ENCODE measurements at places on chromosomes 16 and 17.
A peak's percentile ranks its signal among the peaks of the same experiment; 100 is the strongest.

DNA sequence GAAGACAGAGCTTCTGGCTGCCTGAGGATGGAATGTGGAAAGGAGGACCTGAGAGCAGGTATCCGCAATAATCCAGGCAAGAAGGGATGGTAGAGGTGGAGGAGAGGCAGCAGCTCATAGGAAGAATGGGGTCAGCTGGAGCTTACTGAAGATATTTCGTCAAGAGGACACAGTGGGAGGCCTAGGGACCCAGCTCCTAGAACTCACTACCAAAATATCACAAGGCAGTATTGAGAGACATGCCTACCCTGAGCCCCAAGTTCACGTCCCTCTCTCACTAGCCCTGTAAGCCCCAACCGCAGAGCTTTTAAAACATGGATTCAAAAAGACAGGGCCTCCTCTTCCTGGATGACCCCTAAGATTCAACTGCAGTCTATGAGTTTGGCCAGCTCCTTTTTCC lies 14.2 kb upstream of the CCL8 start:
- no peak for DNase-seq

DNA sequence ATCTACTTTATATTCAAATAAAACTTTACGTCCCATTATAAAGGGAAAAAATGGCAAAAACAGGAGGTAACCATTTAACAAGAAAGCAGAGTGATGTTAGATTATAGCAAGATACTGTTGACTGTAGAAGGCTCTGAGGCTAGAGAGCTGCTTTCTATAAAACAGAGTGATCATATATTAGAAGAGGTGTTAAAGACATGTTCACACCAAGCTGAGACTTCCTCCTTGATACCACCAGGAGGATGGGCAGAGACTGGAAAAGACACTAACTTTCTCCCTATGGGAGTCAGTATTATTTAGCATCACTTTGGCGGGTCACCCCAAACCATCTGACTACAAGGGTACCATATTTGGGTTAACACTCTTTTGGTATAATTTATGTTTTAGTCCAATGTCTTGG lies 687 bp upstream of the CIITA start:
- no peak for DNase-seq

GRCh38 chr17:44677136-44677535 lies 12.4 kb downstream of the CCDC43 start:
- no peak for DNase-seq

- no peak for DNase-seq
Observed at GRCh38 chr17:27282054-27282551, 11.8 kb upstream of the WSB1 start.

GRCh38 chr17:45376171-45377005 lies 56.3 kb downstream of the ARHGAP27 start:
- no peak for DNase-seq

DNA sequence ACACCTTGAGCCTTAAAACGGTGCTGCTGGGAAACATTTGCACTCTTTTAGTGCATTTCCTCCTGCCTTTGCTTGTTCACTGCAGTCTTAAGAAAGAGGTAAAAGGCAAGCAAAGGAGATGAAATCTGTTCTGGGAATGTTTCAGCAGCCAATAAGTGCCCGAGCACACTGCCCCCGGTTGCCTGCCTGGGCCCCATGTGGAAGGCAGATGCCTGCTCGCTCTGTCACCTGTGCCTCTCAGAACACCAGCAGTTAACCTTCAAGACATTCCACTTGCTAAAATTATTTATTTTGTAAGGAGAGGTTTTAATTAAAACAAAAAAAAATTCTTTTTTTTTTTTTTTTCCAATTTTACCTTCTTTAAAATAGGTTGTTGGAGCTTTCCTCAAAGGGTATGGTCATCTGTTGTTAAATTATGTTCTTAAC lies 4.4 kb downstream of the SOX9 start:
- no peak for DNase-seq

GRCh38 chr16:78478267-78478861 lies 378.9 kb downstream of the WWOX start:
- peak; percentile 27 for DNase-seq

GRCh38 chr16:86288716-86289294 lies 221.5 kb upstream of the FOXF1 start:
- no peak for DNase-seq

GRCh38 chr17:54951286-54951685 lies 17.2 kb downstream of the COX11 start:
- DNase-seq: no peak

DNA sequence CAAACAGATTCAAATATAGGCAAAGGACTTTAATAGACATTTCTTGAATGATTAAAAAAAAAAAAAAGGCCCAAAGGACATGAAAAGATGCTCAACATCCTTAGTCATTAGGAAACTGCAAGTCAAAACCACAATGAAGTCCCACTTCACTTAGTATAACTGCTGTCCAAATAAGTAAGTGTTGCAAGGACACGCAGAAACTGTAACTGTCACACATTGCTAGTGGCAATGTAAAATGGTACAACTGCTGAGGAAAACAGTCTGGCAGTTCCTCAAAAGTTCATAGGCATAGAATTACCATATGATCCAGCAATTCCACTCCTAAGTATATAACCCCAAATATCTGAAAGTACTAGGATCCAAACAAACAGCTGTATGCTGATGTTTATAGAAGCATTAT lies 112.7 kb downstream of the BRIP1 start:
- DNase-seq: no peak

DNA sequence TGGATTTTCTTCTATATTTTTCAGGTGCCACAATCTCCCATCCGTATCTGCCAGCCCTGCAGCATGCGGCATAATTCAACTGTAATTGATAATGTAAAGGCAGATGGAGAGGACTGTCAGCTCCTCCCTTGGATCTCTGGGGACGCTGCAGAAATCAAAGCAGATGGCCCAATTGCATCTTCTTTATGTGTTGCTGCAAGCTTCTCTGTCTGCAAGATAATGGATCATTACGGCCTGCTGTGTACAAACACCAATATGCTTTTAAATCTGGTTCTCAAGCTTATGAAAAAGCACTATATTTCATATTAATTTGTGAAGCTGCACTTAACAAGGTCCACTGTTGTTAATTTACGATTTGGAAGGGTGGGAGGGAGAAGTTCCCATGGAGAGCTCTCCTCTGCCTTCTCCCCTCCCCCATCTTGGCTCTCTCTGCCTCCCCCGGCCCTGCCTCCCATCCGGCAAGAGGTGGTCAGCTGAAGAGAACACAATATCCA lies 607.5 kb downstream of the TOX3 start:
- DNase-seq: no peak

DNA sequence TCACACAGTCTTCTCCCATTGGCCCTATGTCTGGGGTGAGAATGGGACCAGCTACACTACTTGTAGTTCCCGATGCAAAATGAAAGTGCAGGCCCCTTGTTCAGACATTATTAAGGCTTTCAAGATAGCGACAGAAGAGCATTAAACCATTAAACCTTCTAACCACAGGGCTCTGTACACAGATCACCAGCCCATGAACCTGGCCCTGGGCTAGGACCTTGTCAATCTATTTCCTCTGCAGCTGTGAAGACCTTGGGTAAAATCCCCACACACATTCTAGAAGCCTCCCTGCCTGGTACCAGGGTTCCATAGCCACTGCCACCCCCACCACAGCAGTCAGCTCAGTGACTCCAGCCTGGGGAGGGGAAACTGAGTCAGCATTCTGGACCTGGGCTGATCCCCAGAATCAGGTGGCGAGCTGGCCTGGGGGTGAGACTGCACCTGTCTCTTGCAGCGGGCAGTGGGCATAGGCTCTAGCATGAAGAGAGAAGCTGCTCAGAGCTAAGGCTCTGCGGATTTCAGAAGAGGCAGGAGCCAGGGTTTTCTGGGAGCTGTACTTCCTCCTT lies 119.7 kb upstream of the LHX1 start:
- no peak for DNase-seq

DNA sequence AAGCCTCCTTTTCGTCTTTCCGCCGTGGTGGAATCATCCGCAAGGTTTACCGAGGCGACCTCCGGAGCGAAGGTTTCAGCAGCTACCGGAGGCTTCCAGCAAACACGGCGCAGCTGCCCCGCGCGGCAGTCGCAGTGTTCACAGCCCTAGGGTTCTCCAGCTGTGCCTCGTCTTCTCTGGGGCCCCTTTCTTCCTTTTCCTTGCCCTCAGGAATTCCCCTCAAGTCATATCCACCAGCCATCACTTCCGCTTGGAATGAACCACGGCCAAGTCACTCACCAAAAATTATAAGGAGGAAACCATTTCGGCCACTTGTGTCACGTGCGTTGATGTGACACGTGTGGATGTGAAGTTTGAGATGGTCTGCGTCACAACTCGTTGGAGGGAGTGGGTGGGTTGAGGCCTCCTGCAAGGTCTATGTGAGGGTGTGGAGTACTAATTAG lies 636 bp upstream of the ERN1 start:
- DNase-seq: no peak

- no peak for DNase-seq
Observed at GRCh38 chr17:67041941-67042899, 2.1 kb upstream of the CACNG1 start.

GRCh38 chr17:9181640-9182039 lies 160.3 kb downstream of the NTN1 start:
- no peak for DNase-seq

- DNase-seq: no peak
Observed at GRCh38 chr16:2179107-2179501, 17.3 kb downstream of the CASKIN1 start.

GRCh38 chr17:45660474-45660873 lies 123.6 kb upstream of the CRHR1 start:
- no peak for DNase-seq

DNA sequence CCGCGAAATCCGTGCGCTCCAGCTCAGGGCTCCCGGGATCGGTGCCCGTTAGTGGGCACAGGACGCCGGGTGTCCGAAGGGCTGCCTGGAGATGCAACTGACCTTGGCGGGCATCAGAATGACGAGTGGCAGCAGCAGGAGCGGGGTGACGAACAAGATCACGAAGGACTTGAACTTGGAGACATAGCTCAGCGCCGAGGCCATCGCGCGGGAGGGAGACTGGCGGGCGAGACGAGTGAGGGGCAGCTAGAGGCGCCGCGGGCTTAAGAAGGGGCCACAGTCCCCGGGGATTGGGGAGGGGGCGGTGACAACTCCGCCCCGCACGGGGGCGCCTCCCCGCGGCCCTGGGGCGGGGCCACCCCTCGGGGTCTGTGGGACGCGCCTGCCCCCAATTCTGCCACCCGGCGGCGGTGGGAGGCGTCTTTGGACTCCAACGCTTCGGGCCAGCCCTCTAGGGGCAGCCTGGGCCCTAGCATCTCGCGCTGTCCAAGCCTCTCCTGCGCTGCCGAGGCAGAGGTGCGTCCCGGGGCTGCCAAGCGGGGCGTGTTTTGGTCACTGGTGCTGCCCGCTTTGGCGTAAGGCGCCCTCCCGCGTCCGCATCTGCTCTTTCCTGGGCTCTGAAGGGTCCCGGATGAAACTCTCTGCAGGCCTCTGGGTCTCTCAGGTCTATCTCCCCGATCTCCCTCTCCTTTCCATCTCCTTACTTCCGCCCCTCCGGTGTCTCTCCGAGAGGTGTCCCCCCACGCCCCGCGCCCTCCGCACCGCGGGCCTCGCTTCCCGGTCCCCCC lies at the start of gene SLC13A5:
Gene SLC13A5 (minus strand): TSS at position 240 of the 788 bp plus-strand sequence. CDS start 36 bp downstream, at position 204.
- peak; percentile 34 for DNase-seq

DNA sequence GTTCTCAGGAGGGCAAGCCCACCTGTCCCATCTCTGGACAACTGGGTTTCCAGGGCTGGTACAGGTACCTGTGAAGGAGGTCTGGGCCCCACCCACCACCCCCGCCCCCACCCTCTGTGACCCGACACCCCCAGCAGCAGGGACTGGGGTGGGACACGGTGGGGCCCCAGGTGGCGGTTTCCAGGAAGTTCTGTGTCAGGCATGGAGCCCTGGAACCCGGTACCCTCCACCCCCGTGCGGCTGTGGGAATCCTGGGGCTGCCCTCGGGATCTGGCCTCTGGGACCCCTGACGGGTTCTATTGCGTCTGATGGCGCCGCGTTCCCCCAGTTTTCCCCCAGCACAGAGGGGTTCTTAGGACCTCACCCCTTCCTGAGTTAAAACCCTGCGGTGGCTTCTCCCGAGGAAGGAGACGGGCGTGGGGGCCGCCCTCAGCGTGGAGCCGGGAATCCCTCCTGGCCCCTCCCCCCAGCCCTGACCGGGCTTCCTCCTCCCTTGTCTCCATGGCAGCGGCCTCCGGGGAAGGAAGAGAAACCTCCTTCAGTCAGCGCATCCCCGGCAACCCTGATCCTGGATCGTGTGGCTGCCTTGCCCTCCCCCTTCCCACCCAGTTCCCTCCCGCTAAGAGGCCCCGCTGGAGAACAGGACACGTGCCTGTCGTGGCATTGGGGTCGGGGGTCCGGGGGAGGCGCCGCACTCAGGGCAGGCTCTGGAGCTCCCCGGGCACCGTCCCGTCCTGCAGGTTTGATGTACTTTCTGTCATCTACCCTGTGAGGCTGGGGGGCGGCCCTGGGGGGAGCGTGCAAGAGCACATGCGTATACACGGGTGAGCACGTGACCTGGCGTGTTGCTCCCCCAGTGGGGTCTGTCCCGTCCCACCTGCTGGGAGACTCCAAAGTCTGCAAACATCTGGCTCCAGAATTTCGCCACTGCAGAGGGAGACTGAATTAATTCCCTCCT lies 30.3 kb downstream of the CACNA1H start:
- DNase-seq: no peak

DNA sequence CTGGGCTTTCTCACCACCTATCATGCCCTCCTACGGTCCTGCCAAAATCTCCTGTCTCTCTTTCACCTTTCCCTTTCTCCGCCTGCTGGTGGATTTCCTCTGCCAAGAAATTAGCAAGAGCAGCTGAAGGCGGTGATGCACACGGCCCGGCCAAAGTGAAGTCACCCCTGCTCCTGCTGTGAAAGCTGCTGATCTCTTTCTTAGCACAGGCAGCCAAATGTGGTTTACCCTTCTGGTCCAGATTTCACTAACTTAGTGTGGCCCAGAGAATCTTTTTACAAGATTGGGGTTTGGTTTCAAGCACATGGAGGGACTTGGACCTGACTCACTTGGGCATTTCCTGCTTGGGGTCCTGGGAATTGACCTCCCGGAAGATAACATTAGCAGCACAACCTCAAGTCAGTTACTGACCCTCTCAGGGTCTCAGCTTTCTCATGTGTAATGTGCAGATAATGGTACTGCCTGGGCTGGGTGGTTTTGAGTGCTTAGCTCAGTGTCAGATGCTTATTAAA lies 155.7 kb downstream of the SOCS1 start:
- DNase-seq: peak; percentile 91

DNA sequence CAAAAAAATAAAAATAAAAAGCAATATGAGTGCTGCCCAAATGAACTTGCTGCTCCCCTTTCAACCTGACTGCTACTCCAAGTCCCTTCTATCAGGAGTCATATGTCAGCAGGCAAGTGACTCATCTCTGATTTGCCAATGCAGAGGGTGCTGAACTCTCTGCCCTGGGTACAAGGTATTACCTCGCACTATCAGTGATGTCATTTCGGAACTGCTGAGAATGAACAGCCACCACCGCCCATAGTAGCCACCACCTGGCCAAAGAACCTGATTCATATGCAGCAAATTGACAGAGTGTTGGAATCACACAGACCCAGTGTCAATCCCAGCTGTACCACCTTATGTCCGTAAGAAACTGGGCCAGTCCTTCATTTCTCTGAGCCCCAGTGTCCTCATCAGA lies 31.2 kb downstream of the LYRM9 start:
- DNase-seq: no peak

DNA sequence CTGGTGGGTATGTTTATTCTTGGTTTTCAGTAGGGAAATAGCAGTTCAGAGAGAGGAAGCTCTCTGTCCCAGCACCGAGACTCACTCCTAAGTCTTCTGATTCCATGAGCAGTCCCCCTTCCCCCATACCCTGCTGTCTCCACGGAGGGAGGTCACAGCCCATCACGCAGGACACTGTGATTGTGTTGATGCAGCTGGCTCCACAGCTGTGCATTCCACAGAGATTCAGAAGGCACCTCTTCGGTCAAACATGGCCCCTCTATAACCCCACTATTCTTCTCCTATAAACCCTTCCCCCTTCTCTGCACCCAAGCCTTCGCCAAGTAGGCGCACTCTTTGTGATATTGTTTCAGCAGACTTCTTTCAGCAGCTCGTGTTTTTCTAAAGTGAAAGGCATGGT lies 104.3 kb upstream of the HLF start:
- DNase-seq: no peak
